ENCODE measurements at places on chromosomes 5 and 9. TPM values are rescaled to one million over a fixed set of nuclear protein-coding genes. Genes with fewer than 3 reads are reported as not detected.

Gene HARS2
- polyA plus RNA-seq: 27.5 TPM

Gene CTSL
- 161 TPM for polyA plus RNA-seq

Gene NDUFS6
- 17.0 TPM for polyA plus RNA-seq

Gene GABRP
- 0.24 TPM for polyA plus RNA-seq

Gene STPG3
- not detected for polyA plus RNA-seq

Gene ALDH7A1
- 161 TPM for polyA plus RNA-seq

Gene RNF224
- polyA plus RNA-seq: not detected

Gene OR1J2
- not detected for polyA plus RNA-seq

Gene GMCL2
- not detected for polyA plus RNA-seq

Gene GABRA6
- polyA plus RNA-seq: not detected

Gene DMRT2
- polyA plus RNA-seq: not detected

Gene PCDHGA5
- 3.2 TPM for polyA plus RNA-seq

Gene SLC34A3
- polyA plus RNA-seq: not detected

Gene NKD2
- 0.80 TPM for polyA plus RNA-seq

Gene SLC36A2
- polyA plus RNA-seq: not detected

Gene WDR70
- polyA plus RNA-seq: 27.3 TPM

Gene PCDHA8
- not detected for polyA plus RNA-seq

Gene SKP1
- polyA plus RNA-seq: 1,077 TPM

Gene NUTM2G
- polyA plus RNA-seq: not detected

Gene HOMER1
- 2.8 TPM for polyA plus RNA-seq

Gene C9orf50
- 0.07 TPM for polyA plus RNA-seq

Gene IRX1
- polyA plus RNA-seq: not detected

Gene MYO10
- polyA plus RNA-seq: 31.8 TPM

Gene BRINP1
- 0.32 TPM for polyA plus RNA-seq

Gene ADGRD2
- not detected for polyA plus RNA-seq

Gene PRRT1B
- not detected for polyA plus RNA-seq

Gene CAMSAP1
- 9.4 TPM for polyA plus RNA-seq

Gene MARVELD2
- polyA plus RNA-seq: 1.7 TPM

Gene OMD
- polyA plus RNA-seq: 18.6 TPM

Gene TAF11L10
- not detected for polyA plus RNA-seq

Gene VLDLR
- polyA plus RNA-seq: 77.4 TPM

Gene PHF24
- 0.10 TPM for polyA plus RNA-seq

Gene PURA
- polyA plus RNA-seq: 6.3 TPM

Gene ENG
- polyA plus RNA-seq: 54.7 TPM

Gene TAF1L
- not detected for polyA plus RNA-seq

Gene SEC61B
- polyA plus RNA-seq: 121 TPM

Gene TSSK1B
- not detected for polyA plus RNA-seq

Gene BSPRY
- 0.11 TPM for polyA plus RNA-seq

Gene F2RL2
- polyA plus RNA-seq: 0.97 TPM

Gene ANKRD18A
- polyA plus RNA-seq: 0.06 TPM

Gene FGD3
- polyA plus RNA-seq: 1.1 TPM

Gene ANGPTL2
- 27.5 TPM for polyA plus RNA-seq

Gene FAXDC2
- 43.7 TPM for polyA plus RNA-seq

Gene TMEM174
- not detected for polyA plus RNA-seq

Gene LHFPL2
- polyA plus RNA-seq: 20.3 TPM

Gene TLX3
- polyA plus RNA-seq: 0.05 TPM

Gene ESM1
- polyA plus RNA-seq: 0.47 TPM

Gene NMUR2
- 0.13 TPM for polyA plus RNA-seq

Gene DCAF12
- 17.2 TPM for polyA plus RNA-seq
